Naive thymus-derived CD4-positive, alpha-beta T cell (primary cell): ENCODE measurements at places on chromosomes 1 and 21. TPM values are rescaled to one million over a fixed set of nuclear protein-coding genes. Genes with fewer than 3 reads are reported as not detected.

DNA sequence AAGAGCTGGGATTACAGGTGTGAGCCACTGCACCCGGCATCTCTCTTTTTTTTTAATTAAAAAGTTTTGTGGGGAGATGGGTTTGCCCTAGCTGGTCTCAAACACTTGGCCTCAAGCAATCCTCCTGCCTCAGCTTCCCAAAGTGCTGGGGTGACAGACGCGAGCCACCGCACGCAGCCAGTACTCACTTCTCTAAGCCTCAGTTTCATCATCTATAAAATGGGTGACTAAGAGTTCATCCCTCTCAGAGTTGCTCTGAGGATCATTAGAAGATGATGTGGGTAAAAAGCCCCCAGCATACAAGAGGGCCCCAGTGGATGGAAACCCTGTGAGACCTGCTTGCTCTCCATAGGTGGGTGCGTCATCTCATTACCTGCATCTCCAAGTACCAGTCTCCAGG lies 2.5 kb upstream of the CATSPER4 start:
- DNase-seq: no peak

DNA sequence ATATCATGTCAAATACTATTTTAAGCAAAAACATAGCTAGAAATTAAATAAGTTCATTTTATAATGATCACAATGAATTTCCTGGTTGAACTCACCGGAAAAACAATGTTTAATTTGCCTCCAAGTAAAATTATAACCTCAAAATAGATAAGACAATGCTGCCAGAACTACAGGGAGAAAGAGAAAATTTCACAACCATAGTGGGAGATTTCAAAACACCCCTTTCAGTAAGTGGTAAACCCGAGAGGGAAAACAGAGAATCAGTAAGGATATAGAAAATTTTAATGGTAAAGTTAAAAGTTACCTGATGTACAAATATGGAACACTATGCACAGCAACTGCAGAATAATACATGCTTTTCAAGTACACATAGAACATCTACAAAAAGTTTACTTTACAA lies 43.2 kb upstream of the PLA2G4A start:
- DNase-seq: no peak

TMPRSS15 gene
- total RNA-seq: not detected in 2 replicates

- DNase-seq: no peak
Observed at GRCh38 chr1:158830904-158831507, at the start of gene MNDA. MNDA (plus strand) TSS chr1:158831351; CDS start chr1:158842154, 10,803 bp downstream.

- no peak for DNase-seq
Observed at GRCh38 chr1:24490101-24490781, 12.4 kb upstream of the RCAN3 start.

PTPN7 gene
- total RNA-seq: 97.0 TPM

GRCh38 chr1:216721863-216722262 lies 1.4 kb downstream of the ESRRG start:
- no peak for DNase-seq

CLDN19 gene
- total RNA-seq: not detected

DNA sequence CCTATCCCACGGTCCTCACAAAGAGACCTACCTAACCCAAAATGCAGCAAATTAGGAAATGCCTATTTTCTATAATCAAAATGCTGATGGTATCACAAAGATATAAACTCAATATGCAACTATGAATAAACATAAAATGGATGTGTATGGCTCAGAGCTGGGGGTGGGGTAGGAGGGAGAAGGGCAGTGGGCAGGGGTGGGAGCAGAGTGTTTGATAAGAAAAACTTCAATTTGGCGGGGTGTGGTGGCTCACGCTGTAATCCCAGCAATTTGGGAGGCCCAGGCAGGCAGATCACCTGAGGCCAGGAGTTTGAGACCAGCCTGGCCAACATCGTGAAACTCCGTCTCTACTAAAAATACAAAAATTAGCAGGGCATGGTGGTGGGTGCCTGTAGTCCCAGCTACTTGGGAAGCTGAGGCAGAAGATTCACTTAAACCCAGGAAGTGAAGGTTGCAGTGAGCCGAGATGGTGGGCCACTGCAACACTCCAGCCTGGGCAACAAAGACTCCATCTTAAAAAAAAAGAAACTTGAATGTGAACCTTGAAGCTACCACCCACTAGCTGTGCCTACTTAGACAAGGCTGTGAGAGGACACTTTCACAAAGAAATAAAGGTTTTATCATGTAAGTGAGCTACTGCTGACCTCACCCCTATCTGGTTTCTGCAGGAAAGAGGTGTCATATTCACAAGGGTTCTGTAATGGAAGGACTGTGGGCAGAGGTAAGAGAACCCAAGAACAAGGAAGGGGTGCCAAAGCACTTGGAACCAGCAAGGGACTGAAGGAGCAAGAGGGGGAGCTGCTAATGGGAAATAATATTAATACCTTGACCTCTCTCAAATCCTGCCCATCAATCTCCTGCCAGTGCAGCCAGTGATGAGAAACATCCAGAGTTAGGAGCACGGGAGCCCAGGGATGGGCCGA lies 53.0 kb downstream of the HLCS start:
- no peak for DNase-seq

RIMKLA gene
- 0.30 TPM for total RNA-seq

C1orf185 gene
- total RNA-seq: not detected
